NCI-H1436 (cell line): ENCODE measurements at places on chromosomes 5 and 9.

DNA sequence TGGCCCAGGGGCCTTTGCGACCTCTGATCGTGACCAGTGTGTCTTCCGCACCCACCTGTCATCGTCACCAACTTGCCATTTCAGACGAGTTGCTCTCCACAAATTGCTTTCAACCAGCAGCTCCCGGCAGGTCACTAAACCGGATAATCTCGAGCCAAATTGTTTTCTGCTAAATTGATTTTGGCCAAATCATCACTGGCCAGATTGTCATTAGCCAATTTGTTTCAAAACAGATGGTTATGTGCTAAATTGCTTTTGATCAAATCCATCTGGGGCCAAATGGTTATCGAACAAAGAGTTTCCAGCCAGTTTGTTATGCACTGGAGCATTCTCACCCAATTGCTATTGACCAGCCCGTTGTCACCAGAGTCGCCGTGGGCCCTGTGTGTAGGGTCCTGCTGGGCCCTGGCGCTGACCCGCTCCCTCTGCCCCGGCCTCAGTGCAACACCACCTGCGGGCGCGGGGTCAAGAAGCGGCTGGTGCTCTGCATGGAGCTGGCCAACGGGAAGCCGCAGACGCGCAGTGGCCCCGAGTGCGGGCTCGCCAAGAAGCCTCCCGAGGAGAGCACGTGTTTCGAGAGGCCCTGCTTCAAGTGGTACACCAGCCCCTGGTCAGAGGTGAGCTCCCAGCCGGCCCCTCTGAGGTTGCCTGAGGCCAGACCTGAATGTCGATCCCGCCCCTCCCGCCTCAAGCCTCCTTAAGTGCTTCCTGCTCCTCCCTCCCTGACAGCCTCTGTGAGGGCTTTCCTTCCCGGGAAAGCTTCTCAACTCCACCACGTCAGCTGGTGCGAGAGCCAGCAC, 35.6 kb downstream of the ADAMTSL2 start:
- DNase-seq: no peak

DNA sequence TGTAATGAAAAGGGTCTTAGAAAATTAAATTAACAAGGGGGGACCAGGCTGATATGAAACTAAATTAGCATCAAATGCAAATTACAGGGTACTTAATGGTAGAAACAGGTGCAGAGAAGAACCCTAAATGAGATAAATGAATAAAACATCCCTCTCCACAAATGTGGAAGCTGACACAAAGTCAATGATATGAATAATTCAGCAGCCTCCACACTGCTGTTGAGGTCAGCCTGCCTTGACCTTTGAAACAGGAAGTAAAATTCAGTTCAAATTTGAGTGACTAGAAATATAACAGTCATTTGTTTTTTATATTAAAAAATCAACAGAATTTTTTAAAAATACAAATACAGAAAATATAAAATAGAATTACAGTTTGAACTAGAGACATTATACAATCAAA, 40.0 kb downstream of the EBF1 start:
- no peak for DNase-seq

- no peak for DNase-seq
Observed at GRCh38 chr9:121944711-121945191, 148.4 kb downstream of the TTLL11 start.

DNA sequence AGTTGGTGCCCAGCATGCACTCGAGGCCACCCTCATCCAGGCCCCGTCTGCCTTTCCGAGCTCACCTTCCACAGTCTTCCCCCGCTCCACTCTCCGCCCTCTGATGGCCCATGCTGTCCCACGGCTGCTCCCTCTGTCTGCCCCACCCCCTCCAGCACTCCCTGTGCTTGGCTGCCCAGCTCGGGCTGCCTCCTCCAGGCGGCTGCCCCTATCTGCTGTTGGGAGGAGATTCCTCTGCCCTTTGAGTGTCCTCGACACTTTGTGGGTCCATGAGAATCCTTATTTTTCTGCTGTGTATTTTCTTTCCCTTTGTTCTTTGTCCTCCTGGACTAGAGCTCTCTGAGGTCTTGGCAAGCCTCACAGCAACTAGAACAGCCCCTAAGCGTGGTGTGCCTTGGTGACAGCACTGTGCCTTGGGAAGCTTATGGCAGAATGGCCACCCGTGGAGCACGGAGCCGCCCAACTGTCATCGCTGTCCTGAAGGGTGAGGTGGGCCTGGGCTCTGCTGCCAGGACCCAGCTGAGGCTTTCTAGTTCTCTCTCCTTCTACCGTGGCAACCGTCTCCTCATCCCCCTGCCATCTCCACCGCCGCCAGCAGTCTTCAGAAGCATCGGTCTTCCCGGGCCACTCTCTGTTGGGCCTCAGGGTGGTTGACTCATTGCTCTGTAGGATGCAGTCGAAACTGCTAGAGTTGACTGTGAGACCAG, 5.2 kb downstream of the NTMT1 start:
- no peak for DNase-seq

DNA sequence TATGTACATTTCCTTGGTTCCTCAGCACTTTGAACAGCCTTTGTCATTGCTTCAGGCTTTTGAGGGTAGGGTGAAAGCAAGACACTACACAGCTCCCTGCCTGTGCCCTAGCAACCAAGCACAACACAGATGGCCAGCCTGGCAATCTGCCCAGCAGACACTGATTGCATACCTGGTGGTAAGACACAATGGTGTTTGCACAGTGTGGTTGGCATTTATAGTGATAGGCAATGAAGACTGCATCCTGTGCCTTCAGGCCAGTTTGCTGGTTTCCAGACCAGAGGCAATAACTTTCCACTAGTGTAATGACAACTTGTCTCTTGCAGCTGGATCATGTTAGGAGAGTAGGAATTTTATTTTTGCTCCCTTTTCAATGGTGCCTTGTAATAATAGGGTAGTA, 144.5 kb upstream of the TNC start:
- peak; percentile 89 for DNase-seq

- no peak for DNase-seq
Observed at GRCh38 chr5:170080786-170081445, 24.8 kb upstream of the FOXI1 start.

GRCh38 chr5:97364731-97365130, 181.7 kb upstream of the RIOK2 start:
- no peak for DNase-seq

DNA sequence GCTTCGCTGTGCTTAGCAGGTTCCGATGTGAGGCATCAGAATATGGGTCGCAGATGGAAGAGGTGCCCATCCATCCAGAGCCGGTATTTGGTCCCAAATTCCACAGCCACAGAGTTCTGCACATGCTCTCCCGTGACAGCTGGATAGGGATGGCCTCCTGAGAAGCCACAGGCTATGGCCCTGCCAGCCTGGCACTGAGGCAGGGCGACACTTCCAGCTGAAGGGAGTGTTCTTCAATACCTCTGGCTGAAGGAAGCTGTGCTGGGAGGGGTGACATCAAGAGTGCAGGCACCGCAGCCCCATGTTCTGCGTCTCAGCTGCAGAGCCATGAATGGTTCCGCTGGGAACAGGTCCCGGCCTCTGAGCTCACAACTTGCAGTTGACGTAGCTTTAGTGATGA, 83.4 kb upstream of the SIMC1 start:
- no peak for DNase-seq

- no peak for DNase-seq
Observed at GRCh38 chr9:87383344-87384150, 114.1 kb upstream of the DAPK1 start.

- DNase-seq: peak; percentile 63
Observed at GRCh38 chr9:101449071-101449721, 13.6 kb upstream of the ALDOB start.

- DNase-seq: no peak
Observed at GRCh38 chr5:179614745-179615144, 8.7 kb downstream of the HNRNPH1 start.

DNA sequence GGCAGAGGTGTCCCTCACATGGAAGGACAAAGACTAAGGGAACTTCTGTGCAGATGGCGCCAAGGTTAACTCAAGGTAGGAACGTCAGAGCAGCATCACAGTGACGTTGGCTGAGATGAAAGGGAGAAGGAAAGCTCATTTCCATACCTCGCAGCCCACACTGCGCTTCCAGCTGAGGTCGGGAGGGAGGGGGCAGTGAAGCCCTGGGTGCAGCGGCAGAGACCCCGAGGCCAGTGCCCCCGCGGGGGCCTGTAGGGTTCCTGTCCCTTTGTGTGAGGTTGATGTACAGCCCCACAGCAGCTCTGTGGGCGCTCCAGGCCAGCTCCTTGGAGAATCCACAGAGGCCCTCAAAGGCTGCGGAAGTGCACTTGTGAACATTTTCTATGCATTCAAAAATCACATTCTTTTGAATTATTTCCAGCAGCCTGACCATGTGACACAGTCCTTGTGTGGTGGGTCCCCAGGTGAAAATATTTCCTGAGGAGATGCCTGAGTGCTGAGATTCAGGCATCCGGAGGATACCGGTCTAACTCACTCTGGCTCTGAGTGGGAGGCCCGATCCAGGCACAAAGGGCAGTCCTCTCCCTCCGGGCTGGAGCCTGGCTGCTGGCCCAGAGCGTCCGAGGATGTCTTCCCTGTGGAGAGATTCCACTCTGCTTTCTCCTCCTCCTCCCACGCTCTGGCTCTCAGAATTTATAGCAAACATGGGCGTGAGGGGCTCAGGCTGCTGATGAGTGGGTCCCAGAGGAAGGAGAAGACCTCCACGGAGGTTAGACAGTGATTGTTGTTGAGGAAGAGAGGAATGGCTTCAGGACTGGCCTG, 150.7 kb downstream of the ICE1 start:
- DNase-seq: no peak

DNA sequence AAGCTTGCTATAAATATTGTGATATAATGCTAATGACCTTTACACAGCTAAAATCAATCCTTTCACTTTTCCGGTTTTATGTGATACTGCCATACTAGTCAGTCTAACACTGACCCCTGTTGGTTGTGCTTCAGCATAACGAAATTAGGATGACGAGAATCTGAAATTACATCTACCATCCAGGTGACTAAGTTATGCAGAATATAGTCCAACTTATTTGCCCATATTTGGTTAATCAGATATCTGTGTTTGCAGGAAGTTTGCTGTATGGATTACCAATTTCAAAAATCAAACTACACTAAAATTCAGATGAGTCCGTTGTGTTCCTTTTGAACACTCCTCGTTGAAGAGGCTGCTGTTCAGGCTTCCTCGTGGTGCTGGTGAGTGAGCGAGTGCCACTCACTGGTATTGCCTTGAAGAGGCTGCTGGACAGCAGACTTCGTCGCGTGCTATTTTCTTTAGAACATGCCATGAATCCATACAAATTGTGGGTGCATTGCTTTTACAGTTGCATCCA, 32.5 kb downstream of the TENT4A start:
- peak; percentile 31 for DNase-seq

GRCh38 chr9:121194730-121195129, 6.9 kb downstream of the RAB14 start:
- no peak for DNase-seq

GRCh38 chr5:116673453-116673852, 98.8 kb upstream of the SEMA6A start:
- no peak for DNase-seq

DNA sequence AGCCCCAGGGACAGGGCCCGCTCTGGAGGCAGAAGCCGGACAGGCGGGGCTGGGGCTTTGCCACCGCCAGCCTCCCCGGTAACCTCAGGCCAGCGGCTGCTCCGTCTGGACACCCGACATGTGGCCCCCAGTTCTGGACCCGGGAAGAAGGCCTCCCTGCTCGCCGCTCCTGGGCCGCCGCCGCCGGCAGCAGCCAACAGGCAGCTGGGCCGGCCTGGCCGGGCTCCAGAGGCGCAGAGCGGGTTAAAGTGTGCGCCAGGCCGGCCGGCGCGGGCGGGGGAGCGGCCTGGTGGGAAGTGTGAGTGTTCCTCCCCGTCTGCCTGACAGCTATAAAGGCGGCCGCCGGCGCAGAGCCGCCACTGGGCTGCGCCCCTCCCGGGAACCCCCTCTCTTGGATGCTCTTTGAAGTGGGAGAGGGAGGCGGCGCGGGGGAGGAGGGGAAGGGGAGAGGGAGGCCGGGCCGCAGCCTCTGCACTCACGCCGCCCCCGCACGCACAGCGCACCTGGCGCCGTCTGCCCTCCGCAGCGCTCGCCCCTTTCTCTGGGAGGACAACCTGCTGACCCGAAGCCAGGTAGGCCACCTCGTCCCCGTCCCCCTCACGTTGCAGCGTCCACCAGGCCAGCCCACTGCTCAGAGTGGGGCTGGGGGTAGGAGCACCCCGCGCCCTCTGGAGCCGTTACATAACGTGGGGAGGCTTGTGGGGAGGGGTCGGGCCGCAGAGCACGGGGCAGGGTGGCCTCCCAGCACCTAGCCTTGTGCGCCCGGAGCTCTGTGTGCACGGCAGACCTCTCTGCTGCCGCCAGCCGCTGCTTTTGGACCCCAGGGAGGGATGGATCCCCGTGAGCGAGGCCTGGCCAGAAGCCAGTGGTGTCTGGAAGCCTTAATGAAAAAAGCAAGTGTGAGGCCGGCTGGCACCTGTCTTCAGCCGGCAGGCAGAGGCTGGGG, at the start of gene ADAMTSL2:
Gene ADAMTSL2, plus strand, starts transcription at position 359 of the 946 bp plus-strand sequence. CDS start 2,009 bp downstream, outside the sequence.
- DNase-seq: peak; percentile 56

- no peak for DNase-seq
Observed at GRCh38 chr9:106130374-106130773, 436.0 kb downstream of the TMEM38B start.

GRCh38 chr5:38601863-38602298, 45.4 kb upstream of the LIFR start:
- no peak for DNase-seq

DNA sequence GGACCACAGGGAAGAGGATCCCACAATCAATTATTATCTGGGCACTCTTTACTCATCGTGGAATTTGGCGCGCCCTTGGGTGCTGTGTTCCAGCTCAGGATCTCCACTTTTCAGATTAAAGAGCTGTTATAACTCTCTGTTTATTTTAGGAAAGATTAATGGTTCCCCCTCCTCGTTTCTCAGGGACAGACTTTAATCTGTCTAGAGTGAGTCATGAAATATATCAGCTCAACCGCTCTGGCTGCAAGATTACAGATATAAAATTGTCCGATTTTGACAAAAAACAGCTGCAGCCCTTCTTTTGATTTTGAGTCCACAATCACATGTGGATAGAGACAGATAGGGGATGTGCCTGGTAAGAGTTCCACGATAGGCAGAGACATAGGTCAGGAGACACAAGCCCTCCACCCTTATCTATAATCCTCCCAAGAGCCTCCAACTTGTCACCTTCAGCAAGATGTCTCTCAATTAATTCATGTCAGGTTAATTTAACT, 77.6 kb upstream of the ANKRD55 start:
- DNase-seq: no peak

GRCh38 chr5:32369542-32370155, 56.9 kb upstream of the MTMR12 start:
- no peak for DNase-seq

- DNase-seq: no peak
Observed at GRCh38 chr5:107580889-107581820, 89.6 kb downstream of the EFNA5 start.

DNA sequence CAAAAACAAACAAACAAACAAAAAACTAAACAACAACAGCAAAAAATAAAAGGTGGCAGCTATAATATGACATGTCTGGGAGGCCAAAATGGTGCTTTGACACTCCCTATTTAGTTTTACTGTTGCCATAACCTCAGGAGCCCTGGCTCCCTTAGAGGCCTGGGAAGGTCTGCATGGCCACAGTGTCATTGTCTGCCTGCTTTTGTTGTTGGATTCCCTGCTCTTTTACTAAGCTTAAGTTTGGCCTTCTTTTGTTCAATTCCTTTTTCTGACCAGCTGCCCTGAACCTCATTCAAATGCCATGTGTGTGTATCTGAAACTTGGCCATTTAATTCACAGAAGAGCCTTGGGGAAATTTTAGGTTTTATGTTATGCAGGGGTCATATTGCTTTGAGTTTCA, 458.2 kb downstream of the TMEM232 start:
- no peak for DNase-seq
